ENCODE measurements at places on chromosomes 12 and 14.

DNA sequence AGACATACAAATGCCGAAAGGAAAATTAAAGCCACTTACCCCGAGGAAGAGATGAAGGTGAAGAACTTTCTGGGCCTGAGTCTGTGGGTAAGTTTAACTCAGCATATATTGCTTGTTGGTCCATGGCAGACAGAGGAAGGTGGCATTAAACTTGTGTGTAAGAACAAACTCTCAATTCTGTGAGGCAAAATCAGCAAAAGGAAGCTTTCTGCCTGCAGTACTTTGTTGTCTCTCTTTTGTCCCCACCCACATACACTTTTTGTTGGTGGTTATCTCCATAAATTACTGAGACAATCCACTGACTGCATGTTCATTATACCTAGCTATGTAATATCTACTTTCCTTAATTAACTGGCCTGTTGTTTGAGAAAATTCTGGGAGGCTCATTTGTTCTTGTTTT lies at the start of gene KLRB1:
KLRB1 (minus strand) TSS at position 201 of the 400 bp plus-strand sequence; CDS start at position 124, 77 bp downstream.
- no peak for DNase-seq

DNA sequence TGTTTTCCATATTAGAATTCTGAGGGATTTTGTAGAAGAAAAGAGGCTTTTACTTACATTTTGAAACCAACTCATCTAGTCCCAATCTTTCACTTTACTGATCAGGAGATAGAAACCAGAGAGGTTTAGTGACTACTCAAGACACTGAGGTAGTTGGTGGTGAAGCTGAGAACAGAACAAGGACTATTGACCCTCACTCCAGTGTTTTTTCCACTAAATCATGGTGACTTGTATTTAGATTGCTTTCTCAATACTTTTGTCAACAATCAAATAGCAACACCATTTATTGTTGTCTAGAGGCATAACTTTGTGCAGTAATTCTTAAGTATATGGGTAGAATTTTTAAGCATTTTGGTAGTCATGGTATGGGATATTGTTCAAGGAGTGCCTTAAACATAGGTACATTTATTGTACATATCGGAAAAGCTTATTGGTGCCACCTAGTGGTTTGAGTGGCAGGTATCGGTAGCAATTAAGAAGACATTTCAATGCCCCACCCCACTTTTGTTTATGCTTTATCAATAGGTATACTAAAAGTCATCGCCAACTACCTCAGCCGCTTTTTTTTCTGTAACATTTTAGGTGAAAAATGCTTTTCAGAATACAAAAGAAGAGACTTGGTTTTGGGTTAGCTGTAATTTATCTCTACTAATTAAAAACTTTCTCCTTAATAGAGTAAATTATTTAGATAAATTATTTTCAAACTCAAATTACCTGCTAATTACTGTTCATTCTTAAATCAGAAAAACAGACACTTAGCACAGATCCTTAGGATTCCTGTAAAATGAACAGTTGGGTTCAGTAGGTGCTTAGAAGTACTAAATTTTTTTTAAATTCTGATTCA lies 47.3 kb upstream of the PAWR start:
- DNase-seq, result peak; percentile 76

GRCh38 chr14:33774723-33775470 lies 176.0 kb downstream of the EGLN3 start:
- no peak for DNase-seq

- no peak for DNase-seq
Observed at GRCh38 chr14:64737391-64738280, 33.4 kb downstream of the PLEKHG3 start.

DNA sequence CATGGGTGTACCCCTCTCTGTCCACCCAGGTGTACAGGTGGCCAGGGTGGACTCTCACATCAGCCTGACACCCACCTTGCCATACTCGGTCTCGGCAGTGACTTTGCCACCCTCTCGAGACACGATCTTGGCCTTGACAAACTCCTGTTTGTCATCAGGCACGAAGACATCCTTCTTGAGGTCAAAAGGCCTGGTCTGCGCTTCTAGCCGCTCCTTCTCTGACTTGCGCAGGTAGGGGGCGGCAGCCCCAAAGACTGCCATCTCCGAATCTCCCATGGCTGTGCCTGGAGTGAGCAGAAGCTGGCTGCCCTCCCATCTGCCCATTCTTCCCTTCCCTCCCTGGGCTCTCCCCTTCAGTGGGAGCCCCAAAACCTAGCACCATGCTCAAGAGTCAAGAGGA lies 2.0 kb downstream of the MYH7 start:
- peak; percentile 45 for DNase-seq

DNA sequence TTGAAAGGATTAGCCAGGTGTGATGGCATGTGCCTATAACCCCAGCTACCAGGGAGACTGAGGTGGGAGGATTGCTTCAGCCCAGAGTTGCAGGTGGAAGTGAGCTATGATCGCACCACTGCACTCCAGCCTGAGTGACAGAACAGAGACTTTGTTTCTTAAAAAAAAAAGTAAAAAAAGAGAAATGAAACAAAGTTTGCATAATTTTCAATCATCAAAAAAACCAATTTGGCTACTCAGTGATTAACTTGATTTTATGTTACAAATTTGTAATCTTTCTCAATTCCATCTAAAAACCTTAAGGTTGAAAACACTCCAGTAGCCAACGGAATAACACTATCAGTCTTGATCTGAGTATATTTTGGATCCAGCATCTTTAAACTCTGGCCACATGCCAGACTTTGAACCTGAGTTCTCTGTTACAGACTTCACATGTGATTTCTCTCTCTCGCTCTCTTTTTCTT lies 12.6 kb upstream of the DENND5B start:
- DNase-seq, result no peak

DNA sequence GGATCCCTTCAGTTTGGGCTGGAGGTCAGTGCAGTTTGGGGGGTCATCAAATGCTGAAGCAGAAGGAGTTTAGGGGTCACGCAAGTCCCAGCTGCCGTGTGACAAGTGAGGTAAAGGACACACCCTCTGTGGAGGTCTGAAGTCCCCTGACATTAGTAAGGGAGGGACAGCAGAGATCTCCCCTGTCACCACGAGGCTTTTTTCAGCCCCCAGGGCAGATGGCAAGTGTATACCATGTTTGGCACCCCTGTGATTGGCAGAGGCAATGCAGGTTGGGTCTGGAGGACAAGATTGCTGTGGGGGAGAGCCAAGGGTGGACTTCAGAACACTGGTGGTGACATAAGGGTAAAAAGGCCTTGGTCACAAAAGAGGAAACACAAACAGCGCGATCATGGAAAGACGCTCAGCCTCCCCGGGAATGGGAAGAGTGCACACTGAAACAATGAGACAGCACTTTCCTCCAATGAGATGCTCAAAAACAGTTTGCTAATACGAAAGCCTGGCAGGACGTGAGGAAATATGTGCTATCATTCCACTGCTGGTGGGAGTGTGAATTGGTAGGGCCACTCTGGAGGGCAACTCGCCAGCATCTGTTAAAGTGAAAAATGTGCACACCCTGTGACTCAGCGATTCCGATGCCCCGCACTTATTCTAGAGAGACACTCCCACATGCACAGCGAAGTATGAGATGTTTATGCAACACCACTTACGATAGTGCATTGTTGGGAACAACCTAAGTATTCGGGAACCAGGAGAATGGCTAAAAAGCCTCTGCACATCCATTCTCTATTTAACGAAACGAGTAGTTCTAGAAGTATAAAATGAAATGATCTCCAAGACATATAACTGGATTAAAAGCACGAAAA lies 14.4 kb upstream of the CD27 start:
- no peak for DNase-seq

DNA sequence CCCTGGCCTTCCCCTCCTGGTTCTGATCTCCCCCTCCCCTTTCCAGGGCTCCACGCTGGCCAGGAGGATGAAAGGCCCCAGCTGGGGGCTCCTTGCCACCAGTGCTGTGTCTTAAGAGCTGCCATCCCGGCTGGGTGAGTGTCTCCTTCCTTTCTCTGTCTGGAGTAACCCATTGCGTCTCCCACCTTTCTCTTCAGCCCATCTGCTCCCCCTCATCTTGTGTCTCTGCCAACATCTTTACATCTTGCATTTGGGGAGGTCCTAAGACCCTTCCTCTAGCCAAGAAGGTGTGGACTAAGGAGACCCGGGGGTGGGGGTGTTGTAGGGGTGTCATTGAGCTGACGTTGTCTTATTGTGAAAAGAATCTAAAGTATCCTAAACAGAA lies 505 bp downstream of the BCL2L2 start:
- no peak for DNase-seq

- peak; percentile 19 for DNase-seq
Observed at GRCh38 chr12:131441060-131441396, 269.9 kb upstream of the SFSWAP start.

DNA sequence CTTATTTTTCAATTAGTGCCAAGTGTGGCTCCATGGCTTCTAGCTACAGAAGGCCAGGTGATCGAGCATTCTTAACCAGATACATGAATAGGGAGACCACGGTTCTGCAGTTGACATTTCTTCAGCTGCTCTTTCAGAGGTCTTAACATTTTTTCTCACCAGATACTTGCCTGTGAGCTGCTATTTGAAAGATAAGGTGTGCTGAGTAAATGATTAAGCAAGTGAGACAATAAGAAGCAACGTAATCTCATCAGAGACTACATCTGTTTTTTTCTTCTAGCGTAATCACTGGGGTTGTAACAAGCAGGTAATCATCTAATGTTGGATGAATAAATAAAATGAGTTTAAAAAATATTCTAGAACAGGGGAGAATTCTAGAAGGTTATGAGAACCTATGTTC lies 912.9 kb downstream of the DIO2 start:
- no peak for DNase-seq

DNA sequence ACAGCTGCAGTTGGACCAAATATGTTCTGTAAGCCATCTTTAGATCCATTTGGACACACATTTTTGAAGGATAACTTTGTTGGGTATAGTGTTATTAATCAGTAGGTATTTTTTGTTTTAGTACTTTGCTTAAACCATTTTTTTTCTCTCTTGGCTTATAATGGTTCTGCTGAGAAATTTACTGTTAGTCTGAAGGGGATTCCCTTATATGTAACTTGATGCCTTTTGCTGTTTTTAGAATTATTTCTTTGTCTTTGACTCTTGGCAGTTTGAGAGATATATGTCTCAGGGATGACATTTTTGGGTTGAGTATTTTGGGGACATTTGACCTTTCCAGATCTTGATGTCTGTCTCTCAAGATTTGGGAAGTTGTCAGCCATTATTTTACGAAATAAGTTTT lies 169.8 kb downstream of the GPHN start:
- DNase-seq, result no peak

GRCh38 chr12:127363392-127363791 lies 903.6 kb upstream of the TMEM132C start:
- peak; percentile 59 for DNase-seq

- no peak for DNase-seq
Observed at GRCh38 chr12:119082496-119082895, 96.2 kb upstream of the HSPB8 start.

- no peak for DNase-seq
Observed at GRCh38 chr12:107282628-107283027, 189.3 kb upstream of the CRY1 start.

DNA sequence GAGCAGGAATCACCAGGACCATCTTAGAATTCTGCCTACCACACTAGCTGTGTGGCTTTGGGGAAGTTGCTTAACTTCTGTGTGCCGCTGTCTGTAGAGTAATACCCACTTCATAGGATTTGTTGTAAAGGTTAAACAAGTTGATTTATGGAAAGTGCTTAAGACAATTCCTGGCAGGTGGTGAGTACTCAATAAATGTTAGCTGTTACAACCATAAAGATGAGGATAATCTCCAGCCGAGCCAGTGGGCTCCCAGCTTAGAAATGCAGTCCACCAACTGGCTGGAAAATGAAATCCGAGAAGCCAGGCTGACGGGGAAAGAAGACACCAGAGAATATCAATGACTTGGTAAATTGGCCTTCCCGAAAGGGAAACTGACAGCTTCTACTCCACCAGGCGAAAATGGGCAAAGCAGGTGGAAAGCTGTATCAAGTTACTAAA lies 173.5 kb downstream of the CHST11 start:
- DNase-seq, result peak; percentile 28

DNA sequence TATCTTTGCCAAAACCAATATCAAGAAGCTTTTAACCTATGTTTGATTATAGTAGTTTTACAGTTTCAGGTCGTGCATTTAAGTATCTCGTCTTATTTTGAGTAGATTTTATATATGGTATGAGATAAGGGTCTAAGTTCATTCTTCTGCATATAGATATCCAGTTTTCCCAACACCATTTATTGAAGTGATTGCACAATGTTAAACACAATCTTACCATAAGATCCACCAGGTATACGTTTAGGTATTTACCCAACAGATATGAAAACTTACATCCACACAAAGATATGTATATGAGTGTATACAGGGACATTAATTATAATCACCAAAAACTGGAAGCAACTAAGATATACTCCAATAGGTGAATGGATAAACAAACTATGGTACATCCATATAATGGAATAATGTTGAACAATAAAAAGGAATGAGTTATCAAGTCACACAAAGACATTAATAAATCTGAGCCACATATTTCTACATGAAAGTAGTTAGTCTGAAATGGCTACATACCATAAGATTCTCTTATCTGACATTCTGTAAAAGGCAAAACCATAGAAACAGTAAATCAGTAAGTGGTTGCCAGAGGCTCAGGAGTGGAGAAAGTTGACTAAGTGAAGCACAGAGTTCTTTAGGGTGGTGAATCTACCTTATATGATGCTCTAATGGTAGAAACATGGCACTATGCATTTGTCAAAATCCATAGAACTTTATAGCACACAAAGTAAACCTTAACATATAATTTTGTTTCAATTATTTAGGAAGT lies 222.6 kb downstream of the NUAK1 start:
- no peak for DNase-seq

DNA sequence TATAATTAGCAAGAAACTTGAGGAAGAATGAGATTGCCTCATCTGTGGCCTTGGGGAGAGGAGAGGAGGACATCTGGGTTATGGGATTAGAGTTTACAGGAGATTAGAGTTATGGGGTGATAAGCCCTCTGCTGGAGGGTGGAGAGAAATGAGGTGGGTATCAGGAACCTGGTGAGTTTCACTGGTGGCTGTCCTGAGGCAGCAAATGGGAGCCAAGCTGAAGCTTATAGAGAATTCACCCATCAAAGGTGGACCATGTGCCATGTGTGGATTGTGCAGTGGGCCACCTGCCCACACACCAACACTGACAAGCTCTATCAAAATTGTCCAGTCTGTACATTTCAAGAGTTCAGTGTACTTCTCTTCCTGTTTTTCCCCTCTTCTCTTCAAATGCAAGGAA lies 135.3 kb downstream of the AEBP2 start:
- peak; percentile 33 for DNase-seq

DNA sequence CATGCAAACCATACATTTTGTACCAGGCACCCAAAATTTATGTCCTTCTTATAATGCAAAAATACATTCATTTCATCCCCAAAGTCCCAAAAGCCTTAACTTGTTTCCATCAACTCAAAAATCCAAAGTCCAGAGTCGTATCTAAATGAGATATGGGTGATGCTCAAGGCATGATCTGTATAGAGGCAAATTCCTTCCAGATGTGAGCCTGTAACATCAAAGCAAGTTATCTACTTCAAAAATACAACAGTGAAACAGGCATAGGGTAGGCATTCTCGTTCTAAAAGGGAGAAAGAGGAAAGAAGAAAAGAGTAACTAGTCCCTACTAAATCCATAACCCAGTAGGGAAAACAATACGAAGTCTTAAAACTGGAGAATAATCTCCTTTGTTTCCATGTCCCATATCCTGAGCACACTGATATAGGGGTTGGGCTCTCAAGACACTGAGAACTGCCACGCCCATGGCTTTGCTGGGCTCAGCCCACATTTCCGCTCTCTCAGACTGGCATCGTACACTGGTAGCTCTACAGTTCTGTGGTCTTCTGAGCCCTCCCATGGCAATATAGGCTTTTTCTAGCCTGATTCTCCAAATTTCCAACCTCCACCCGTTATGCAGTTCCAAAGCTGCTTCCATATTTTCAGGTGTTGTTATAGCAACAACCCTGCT lies 232.8 kb downstream of the TMTC2 start:
- no peak for DNase-seq
